ENCODE measurements at places on chromosomes 7 and 10.

GRCh38 chr10:70759781-70760180 is 25.4 kb downstream of the TBATA start:
- DNase-seq = no peak

DNA sequence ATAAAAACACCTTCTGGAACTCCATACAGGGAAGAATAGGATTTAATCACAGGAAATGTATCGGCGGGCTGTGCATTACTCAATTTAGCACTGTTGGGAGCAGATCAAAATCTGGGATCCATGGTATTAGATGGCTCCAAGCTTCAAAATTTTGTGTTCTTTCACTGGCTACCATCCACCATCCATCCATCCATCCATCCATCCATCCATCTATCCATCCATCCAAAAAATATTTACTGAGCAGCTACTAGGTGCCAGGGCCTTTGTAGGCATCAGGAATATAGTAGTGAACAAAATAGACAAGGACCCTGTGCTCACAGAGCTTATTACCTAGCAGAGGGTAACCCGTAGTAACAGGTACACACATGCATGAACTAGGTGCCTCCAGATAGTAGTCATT is 280.2 kb downstream of the CCDC3 start:
- no peak for DNase-seq

DNA sequence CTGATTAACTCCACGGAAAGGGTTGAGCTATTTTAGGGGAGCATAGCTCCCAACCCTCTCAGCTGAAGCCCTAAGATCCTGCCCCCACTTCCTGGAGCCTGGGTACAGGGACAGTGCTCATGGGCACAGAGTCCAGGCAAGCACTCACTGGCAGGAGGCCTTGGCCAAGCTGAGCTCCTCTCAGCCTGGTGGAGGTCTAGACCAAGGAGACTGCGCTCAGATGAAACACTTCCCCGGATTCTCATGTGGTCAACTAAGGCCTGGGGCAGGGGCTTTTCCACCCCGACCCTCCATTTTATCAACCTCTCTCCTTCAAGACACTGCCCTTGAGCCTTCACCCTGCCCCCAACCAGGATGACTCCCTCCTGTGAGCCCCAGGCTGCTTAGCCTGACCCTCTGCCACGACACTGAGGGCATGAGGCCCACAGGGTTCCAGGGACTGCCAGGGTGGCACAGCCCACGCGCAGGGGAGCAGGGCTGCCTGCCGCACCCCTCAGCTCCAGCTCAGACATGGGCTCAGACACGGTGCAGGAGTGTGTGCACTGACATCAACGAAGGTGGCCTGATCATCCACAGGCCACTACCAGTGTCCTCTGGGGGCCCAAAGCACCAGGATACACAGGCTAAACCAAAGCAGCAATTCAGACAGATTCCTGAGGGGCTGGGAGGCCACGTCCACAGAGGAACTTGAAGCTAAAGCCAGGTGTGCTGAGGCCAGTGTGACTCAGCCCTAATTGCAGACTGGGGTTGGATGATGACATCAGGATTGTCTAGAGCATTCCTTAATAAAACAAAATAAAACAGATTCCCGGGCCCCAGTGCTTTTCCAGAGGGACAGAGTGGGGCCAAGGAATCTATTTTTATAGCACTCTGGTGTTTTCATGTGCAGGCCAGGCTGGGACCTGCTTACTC is 18.8 kb downstream of the CHAT start:
- peak; percentile 62 for DNase-seq

DNA sequence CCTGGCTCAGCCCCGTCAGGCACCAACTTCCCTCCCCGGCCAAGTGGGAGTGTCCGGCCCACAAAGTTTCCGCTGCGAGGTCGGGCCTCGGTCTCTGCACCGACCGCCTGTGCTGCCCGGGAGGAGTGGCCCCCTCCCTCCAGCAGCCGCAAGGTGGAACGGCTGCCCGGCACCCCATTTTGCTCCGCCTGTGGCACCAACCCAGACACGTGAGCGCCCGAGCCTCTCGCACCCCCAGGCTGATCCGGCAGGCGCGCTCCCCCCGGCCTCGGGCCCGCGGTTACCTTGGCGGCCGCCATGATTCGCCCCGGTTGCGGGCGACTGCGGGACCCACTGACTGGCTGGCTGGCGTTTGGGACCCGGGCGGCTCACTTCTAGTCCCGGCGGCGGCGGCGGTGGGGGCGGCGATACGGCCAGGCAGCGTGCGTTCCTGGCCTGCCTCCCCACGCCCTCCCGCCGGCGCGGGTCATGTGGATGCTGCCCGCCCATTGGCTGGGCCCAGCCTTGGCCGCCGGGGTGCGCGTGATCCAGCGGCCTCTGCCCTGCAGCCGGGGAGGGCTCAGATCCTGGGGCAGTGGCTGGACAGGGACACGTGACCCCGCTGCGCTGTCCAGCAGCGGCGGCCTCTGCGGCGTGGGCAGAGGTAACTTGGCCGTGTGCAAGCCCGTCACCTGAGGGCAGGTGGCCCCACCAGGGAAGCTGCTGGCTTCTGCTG is at the start of gene SLC25A13:
SLC25A13 (minus strand) TSS at position 441 of the 715 bp plus-strand sequence; CDS start at position 299, 142 bp downstream.
- DNase-seq = peak; percentile 89

DNA sequence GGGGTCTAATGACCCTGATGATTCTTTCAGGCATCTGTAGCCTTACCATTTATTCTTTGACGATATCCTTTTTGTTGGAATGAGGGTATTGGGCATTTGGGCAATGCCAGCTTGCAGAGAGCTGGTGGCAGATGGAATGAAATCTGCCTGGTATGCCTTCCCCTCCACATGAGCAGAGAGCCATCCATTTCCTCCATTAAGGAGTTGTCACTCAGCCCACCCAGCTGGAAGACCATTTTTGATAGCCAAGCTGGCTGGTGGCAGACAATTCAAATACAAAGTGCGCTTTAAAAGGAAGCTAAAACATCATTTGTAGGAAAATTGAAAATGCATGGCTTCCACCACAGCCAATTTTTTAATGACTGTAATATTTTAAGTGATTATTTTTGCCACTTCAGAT is 240.1 kb upstream of the SLC26A5 start:
- no peak for DNase-seq

- no peak for DNase-seq
These were observed 39.7 kb downstream of the POU6F2 start for GRCh38 chr7:39017369-39017915.

DNA sequence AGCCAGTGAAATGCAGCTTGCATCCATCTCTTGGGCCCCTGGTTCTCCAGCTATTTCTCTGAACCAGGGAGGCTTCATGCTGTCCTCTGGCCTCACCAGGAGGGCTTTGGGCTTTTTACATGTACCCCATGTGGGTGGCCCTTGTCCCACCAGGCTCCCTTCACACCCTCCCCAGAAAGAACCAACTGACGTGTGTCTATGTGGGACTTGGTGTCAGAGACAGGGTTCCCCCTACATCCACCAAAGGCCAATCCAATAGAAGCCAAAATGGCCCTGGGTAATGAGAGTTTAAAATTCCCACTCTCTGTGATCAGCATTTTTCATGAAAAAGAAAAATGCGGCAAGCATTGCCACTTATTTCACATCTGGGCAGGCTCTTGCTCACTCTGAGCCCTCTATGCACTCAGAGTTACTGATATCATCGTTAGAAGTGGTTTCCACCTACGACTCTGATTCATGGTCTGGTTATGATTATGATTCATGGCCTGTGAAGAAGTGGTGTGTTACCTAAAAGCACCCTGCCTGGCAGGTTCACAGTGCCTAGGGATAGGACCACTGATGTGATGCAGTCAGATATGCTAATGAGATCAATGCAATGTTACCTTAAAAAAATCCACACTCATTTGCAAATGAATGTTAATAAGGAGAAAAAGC is 133.5 kb downstream of the BUB3 start:
- peak; percentile 37 for DNase-seq

DNA sequence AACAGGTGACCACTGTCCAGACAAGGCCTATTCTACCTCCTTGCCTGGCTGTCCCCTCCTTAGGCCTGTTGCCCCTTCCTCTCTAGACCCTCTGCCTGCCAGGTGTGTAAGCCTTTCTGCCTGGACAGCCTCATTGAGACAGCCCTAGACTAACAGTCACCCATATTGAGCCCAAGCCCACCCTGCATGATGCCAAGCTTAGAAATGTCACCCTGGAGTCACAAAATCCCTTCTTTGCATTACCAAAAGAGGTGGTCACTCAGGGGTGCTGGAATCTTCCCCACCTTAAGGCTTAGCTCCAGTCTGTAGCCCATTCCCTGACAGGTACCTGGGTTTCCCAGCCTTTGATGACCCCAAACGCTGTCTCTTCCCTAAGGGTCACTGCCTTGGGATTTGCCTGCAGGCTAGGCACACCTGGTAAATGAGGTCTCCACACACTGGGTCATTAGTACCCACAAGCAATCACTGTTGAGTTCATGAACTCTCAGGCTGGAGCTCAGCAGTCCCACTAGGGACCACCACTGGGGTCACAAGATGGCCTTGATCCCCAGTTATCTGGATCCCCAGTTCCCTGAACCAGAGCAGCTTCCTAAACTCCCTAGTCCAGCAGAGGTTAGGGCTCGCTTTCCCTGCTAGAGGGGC is 54.9 kb upstream of the CAMK2B start:
- DNase-seq = no peak

Data from left forelimb (tissue), 1 donor.